ENCODE measurements at places on chromosomes 6 and 20.

GRCh38 chr6:32964776-32965175 is 3.6 kb upstream of the BRD2 start:
- DNase-seq = no peak

GRCh38 chr20:49724408-49725223 is 10.9 kb upstream of the B4GALT5 start:
- no peak for DNase-seq

- no peak for DNase-seq
Observed at GRCh38 chr6:31574106-31575061, 981 bp upstream of the TNF start.

GRCh38 chr6:19408331-19408730 is 428.8 kb upstream of the ID4 start:
- no peak for DNase-seq

DNA sequence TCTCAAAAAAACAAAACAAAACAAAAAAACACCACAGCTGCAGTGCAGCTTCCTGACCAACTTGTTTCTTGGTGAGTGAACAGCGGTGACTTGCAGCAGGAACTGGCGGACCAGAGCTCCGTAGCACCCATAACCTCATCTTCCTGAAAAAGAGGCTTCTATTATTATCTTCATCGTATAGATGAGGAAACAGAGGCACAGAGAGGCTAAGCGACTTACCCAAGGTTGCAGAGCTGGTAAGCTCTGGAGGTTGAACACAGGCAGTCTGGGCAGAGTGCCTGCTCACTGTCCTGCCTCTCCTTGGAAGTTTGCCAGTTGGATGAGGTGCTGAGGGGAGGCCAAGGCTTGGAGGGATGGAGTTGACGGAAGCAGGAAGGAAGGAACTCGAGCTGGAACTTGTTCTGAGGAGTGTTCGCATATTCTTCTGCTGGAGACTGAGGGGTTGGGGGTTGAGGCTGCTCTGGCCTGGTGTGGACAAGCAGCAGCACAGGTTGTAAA is 47.9 kb upstream of the CCDC167 start:
- no peak for DNase-seq

DNA sequence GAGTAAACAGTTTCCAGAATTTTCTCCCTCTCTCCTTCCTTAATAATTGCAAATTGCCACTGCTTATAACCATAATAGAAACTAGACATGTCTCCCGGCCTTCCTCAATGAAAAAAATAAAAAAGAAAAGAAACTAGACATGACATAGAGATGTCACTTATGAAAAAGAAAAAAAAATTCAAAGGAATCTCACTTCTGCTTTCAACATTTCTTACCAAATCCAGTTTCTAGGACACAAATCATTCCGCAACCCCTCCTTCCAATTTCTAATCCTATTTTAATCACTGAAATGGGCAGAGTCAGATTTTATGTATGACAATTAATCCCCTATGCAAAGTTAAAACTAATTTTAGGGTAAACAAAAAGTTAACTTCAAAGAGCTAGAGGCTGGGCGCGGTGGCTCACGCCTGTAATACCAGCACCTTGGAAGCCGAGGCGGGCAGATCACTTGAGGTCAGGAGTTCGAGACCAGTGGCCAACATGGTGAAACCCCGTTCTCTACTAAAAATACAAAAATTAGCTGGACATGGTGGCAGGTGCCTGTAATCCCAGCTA is 40.1 kb upstream of the EEF1A1 start:
- no peak for DNase-seq

- DNase-seq = no peak
Observed at GRCh38 chr20:7207186-7207798, 439.8 kb downstream of the BMP2 start.

DNA sequence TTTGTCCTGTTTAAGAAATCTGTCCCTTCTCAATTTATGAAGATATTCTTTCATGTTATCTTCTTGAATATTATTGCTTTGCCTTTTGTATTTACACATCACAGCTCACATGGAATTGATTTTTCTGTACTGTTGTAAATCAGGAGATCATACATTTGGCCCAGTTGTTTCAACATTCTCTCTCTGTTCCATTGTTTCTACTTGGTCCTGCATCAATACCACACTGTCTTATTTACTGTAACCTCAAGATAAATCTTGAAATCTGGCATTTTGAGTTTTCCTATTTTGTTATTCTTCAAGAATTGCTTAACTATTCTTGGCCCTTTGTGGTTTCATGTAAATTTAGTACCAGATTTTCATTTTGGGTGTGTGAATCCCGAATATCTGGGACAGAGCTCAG is 121.7 kb upstream of the CCN2 start:
- no peak for DNase-seq

GRCh38 chr20:41068806-41069205 is 40.2 kb downstream of the TOP1 start:
- no peak for DNase-seq

DNA sequence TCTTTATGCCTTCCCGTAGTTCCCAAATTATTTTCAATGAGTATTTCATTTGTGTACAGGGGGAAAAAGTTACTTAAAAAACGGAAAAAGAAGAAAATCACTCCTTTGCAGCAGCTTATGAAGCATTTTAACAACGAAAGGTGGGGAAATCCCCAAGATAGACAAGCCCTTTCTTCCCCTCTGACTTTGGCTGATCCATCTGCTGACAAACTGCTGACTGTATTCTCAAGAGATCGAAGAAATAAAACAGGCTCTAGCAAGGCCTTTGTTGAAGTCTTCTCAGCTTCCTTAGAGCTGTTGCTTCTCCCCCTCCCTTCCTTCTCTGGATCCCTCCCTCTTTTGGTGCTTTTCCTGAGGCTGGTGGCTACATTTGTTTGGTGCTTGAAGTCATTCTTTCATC is 325.2 kb downstream of the NRN1 start:
- no peak for DNase-seq

DNA sequence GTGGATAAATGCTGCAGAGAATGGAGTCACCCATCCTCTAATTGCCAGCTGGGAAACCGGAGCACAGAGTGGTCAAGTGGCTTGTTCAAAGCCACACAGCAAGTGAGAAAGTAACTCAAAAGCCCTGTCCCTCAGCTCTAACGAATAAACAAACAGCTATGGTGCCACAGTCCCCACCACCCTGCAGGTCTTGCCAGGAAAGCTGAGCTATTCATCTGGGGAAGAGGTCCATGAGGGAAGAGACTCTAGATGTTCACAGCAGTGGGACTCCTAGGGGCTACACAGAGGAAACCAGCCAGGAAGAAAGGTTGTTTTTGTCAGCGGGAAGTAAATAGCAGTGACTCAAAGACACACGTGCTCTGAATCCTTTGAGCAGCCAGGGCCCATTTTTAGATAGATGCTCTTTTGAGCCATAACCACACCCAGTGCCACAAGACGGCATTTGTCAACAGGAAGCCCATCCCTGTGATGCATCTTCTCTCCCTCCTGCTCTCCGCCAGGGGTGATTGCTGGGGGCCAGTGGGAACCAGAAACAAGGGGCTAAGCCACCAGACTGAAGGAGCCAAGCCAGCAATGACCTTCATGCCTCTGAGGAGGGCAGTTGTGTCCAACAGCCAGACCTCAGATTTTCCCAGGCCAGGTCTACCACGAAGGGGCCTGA is 32.4 kb upstream of the TCP11 start:
- no peak for DNase-seq

DNA sequence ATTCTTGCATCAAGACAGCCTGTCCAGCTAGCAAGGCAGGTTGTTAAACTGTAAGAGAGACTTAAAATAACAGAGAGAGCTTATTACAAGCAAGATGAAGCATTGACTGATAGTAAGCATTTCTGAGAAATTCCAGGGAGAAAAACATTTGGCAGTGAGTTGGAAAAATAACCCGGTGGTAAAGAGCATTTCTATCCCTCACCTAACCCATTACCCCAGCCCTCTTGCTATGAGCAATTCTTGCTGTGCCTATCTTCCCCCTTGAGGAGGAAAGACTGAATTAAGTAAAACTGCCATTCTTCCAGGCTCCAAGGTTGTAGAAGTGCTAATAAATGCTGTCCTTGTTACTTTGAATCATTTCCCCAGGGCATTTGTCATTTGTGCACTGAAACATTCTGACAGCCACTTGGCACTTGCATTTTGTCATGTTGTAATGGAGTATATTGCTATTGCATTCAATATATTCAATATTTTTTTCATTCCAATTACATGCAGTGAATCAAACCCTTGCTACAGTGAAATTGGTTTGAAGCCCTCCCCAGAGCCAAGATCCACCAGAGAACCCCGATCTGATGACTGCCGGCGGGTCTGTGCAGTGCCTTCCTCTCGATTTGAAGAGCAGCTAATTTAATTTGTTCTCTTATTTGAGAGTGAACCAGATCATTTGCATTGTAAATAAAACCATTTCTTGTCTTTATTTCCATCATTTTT is 291.1 kb downstream of the HIVEP2 start:
- DNase-seq = no peak

DNA sequence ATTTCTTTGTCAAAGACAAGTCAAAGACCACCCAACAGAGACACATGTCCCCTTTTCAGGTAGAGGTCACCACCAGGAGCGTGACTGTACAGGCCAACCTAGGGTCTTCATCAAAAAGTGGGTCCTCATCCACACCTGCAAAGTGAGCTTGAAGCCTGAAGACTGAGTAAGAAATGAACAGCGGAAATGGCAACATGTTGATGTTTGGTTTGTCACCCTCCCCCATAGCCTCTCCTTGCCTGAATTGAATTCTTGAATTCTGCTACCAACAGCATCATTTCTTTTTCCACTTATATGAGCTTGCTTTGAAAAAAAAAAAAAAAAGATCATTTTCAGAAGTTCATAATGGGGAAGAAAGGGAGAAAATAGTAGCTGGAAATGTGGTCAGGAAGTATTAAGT is 104.4 kb downstream of the NFATC2 start:
- DNase-seq = no peak

GRCh38 chr6:160293844-160294243 is 35.2 kb upstream of the SLC22A2 start:
- DNase-seq = no peak

DNA sequence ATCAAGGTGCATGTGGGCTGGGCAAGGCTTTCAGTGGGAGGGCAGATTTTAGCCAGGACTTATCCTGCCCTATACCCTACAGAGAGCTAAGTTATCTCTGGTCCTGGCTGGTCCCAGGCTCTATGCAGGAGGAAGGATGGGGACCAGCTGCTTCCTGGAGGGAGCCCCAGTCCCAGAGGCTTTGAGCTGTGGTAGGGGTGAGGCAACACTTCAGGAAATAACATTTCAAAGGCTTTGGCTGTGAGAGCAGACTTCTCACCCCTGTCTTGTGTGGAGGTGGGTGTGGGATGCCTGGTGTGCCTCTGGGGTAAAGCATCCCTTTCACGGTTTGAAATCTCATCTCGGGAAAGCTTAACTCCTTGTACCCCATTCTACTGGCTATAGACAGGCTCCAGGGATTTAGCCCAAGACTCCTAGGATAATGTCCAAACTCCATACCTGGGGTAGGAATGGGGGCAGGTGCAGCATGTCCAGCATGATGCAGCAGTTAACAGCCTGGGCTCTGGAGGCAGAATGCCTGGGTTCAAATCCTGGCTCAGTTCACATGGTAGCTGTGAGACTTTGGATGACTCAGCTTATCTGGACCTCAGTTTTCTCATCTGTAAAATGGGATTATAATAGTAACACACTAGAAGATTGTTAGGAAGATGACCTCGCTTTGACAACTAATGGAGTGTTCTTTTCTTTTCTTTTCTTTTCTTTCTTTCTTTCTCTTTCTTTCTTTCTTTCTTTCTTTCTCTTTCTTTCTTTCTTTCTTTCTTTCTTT is 27.5 kb upstream of the SIRPA start:
- no peak for DNase-seq

DNA sequence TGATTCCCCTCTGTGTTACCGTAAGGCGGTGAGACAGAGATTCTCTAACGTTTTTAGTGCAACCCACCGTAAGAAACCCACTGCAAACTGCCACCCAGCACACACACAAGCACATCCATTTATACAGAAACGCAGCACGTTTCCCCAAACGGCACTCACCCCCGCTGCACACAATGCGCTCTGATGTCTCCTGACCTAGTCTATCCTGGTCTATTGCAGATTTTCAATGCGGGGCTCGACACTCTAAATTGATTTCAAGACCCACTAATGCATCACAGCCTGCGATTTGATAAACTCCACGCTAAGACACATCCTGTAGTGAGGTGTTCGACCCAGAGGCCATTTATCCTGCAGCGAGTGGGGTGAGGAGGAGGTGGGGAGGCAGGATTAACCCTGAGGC is 63.7 kb upstream of the SULF2 start:
- no peak for DNase-seq

DNA sequence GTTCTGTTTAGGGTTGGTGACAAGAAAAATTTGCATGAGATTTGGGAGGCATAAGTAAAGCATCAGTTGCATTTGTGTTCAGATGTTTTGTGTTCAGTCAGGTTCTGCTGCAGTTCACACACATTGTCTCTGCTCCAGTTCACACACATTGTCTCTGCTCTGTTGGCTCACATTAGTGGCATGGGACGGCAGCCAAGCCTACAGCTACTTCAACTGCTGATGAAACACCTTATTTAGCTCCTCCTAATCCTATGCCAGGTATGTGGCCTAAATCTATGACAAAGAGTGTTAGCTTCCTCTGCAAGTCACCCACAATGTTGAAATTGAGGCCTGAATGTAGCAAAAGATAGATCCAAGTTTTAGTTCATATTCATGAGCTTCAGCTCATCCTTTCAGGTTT is 278.1 kb upstream of the SYNCRIP start:
- DNase-seq = no peak

DNA sequence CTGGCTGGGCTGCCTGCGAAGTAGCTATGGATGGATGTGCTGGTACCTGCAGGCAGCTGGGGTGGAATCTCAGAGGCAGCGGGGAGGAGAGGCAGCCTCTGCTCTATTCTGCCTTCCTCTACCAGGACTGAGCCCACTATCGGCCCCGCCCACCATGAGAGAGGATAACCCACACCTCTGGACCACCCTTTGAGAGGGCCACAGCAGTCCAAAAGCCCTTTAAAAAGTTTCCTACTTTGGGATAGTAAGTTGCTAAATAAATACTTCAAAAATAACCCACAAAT is 36.1 kb downstream of the EZR start:
- no peak for DNase-seq

DNA sequence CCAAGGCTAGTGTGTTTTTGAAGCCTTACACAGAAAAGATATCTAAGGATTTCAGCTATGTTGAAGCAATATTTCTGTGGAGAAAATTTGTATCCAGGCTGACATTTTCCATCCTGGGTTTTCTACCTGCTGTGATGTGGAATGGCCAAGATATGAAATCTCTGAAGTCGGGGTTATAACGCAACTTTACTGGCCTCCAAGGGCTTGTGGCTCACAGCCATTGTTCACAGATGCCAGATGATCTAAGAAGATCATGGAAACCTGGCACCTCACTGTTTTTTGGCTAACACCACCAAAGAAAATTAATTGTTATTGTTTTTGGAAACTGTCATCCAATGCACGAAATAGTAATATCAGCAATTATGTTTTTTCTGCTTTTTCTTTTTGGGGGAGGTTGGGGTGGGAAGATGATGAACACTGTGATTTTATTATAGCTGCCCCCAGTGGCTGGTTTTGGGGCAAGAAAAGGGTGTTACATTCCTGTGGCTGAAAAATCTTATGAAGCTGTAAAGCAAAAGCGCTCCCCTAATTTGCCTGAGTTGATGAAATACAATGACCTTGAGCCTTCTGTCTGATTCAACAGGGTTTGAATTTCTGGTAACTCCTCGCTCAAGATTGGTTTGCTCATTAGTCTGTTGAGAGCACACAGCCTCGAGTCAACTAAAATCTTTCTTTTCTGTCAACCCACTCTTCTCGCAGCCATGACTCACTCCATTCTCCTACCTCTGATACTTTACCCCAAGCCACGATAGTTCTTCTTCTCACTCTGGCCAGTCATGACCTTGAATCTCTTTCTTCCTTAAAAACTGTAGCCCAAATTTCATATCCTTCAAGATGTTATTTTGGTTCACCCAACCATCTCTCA is 236.7 kb downstream of the PAX1 start:
- no peak for DNase-seq

GRCh38 chr6:40937491-40937890 is 101.5 kb downstream of the UNC5CL start:
- DNase-seq = no peak

Measured in aorta (tissue), 5 donors.